ENCODE measurements at places on chromosomes 2 and 18.

- DNase-seq, result peak; percentile 74
Observed at GRCh38 chr2:9675415-9676351, 44.9 kb upstream of the YWHAQ start.

GRCh38 chr2:42713920-42714319 lies 50.0 kb downstream of the OXER1 start:
- no peak for DNase-seq

DNA sequence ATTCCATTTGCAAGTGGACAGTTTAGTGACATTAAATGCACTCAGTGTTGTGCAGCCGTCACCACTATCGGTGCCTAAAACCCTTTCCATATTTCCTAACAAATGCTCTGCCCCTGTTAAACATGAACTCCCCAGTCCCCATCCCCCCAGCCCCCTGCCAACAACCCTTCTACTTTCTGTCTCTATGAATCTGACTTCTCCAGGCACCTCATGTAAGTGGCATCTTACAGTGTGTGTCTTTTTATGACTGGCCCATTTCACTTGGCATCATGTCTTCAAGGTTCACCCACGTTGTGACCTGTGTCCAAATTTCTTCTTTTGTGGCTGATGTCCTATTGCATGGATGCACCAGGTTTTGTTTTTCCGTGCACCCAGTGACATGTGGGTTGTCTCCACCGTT lies 140.9 kb upstream of the GPC1 start:
- DNase-seq, result no peak

DNA sequence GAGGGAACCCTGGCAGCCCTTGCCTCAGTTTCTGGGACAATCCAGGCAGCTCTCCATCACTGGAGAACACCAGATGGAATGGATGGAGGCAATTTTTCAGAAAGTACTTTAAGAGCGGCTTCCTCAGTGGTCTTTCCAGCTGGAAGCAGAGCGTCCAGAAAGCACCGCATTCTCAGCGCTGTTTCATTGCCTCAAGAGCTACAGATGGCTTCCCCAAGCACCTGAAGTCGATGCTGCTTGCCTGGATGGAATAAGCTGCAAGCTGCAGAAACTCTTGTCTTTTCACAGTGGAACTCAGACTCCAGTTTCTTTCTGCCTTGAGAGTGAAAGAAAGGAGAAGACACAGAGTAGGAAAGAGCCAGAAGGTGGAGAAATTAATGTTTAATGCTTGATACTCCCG lies 766.9 kb downstream of the TDRD15 start:
- no peak for DNase-seq

DNA sequence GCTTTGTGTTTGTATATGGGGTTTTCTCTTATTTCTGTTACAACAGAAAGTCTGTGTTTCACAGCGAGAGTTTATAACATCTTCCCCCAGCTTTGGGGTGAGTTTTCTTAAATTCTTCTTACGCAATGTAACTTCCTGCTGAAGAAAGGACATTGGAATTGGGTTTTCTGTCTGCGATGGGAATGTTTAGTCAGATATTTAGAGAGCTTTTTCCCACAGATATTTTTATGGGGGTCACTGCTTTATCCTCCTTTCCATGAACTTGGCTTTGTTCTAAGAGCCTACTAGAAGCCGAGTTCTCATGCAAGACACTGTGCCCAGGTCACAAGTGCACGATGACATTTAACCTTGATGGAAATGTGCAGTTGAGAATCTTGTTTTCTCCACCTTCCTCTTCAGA lies 22.1 kb downstream of the B3GNT2 start:
- no peak for DNase-seq
